ENCODE measurements at places on chromosomes 12 and 14.

DNA sequence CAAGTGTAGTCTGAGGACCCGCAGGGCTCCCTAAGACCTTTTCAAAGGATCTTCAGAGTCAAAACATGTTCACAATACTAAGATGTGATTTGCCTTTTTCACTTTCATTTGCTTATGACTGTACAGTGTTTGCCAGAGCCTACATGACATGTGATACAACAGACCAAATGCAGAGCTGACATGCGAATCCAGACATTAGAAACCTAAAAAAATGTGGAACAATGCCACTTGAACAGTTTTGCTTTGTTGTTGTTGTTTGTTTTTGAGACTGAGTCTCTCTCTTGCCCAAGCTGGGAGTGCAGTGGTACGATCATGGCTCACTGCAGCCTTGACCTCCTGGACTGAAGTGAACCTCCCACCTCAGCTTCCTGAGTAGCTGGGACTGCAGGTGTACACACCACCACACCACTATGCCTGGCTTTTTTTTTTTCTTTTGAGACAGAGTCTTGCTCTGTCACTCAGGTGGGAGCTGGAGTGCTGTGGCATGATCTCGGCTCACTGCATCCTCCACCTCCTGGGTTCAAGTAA, 5.3 kb upstream of the RAB35 start:
- DNase-seq = no peak

GRCh38 chr14:70635971-70636595, 5.6 kb upstream of the TTC9 start:
- no peak for DNase-seq

- DNase-seq = no peak
Measured at GRCh38 chr12:28248555-28249145, 58.4 kb downstream of the CCDC91 start.

DNA sequence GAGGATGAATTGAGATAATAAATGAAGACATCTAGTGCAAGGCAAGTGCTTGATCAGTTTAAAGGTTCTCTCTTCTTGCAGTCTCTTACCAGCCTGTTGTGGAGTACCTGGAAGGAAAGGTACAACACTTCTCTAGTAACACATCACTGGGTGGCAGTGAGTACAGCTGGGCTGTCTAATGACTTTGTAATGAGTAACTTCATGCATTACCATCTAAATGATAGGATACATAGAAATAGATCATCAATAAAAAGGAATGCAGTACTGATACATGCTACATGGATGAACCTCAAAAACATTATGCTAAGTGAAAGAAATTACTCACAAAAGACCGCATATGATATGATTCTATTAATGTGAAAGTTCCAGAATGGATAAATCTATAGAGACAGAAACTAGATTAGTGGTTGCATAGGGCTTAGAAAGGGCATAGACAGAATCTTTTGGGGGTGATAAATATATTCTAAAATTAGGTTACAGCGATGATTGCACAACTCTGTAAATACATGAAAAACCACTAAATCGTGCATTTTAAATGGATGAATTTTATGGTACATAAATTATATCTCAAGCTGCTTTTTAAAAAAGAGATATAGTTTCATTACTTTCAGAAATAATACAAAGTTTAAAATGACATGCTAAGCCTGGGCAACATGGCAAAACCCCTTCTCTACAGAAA, 224.4 kb downstream of the CHST11 start:
- DNase-seq = no peak

DNA sequence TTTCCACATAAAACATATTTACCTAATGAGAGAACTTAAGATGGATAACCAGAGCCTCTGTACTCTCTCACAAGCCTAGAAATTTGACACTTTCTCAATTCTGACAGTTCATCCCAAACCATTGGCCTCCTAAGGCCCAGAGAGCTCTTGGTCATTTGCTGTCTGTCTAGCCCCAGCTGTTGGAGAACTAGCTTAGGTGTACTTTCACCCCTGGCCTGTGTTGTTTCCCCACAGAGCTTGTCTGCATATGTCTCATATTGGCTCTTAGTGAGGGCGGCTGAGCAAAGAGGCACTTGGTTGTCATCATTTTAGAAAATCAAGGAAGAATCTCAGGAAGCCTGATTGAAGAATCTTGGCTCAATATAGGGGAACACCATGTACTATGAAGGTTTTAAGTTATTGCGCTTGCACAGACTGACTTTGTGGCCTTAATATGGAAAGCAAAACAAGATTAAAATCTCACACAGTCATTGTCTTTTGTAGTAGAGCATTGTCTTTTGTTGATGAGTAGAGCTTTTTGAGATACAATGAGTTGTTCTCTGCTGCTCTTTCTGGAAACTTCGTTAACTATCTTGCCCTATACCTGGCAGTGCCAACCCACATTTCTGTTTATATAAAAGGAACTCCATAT, 324.6 kb downstream of the RAD51B start:
- DNase-seq = no peak

DNA sequence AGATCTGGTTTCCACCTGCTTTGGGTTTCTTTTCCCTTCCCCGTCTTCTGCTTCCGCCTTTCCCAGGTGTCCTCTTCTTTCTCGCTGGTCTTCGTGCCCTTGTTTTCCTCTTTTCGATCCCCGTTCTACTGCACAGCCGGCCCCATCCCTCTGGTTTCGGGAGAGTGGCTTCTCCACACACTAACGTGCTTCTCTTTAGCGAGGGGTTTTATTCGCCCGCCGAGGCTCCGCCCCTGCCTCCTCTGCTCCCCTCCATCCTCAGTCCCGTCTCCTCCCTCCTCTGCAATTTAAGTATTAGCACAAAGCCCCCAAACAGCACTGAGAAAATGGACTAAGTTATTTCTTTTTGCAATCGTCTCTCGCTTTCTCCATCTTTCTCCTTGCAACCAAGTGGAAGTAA, at the start of gene SLC7A8:
Gene SLC7A8, minus strand, starts transcription at position 182 of the 400 bp plus-strand sequence. CDS start 746 bp downstream, outside the sequence.
- no peak for DNase-seq

- no peak for DNase-seq
Measured at GRCh38 chr12:75944097-75944904, 87.3 kb downstream of the PHLDA1 start.

- no peak for DNase-seq
Measured at GRCh38 chr12:94603434-94604365, 46.7 kb downstream of the TMCC3 start.

DNA sequence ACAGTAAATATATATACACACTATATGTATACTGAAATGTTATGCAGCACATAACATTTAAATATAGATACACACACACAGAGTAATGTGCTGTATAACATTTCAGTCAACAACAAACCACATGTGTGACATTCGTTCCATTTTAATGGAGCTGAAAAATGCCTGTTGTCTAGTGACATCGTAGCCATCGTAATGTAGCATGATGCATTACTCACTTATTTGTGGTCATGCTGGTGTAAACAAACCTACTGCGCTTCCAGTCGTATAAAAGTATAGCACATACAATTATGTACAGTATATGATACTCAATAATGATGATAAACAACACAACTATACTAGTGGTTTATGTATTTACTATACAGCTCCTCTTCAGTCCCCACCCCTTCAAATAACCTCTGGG, 119.0 kb upstream of the SLC38A4 start:
- no peak for DNase-seq

- DNase-seq = peak; percentile 48
Measured at GRCh38 chr12:20601668-20602280, 93.4 kb upstream of the SLCO1C1 start.

DNA sequence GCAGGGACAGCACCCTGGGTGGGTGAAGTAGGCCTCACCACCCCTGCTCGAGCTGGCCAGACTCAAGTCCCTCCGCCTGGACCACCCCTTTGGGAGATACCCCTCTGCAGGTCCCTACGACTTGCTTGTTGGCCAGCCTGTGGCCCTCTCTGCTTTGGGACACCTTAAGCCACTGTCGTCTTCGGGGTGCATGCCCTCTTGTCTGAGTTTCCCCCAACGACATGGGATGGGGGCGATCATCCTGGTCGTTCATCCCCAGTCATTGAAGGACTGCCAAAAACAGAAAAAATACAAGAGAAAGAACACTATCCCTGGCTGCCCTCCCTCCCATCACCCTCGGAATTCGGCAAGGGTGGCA, 151.1 kb downstream of the DPF3 start:
- DNase-seq = no peak

- peak; percentile 93 for DNase-seq
Measured at GRCh38 chr12:90836689-90837088, 118.3 kb downstream of the CCER1 start.

DNA sequence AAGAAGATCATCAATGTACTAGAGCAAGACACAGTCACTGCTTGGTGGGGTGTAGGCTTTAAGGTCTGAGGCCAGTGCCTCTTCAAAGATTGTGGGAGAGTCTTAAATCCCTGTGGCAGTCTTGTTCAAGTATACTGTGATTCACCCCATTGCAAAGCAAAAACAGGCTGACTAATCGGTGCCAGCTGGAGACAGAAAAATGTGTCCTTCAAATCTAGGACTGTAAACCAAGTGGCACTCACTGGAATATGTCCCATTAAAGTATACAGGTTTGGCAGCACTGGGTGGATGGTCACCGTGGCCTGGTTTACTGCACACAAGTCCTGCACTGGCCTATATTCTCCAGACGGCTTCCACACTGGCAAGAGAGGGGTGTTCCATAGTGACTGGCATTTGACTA, 1315.3 kb downstream of the TMEM121 start:
- no peak for DNase-seq

DNA sequence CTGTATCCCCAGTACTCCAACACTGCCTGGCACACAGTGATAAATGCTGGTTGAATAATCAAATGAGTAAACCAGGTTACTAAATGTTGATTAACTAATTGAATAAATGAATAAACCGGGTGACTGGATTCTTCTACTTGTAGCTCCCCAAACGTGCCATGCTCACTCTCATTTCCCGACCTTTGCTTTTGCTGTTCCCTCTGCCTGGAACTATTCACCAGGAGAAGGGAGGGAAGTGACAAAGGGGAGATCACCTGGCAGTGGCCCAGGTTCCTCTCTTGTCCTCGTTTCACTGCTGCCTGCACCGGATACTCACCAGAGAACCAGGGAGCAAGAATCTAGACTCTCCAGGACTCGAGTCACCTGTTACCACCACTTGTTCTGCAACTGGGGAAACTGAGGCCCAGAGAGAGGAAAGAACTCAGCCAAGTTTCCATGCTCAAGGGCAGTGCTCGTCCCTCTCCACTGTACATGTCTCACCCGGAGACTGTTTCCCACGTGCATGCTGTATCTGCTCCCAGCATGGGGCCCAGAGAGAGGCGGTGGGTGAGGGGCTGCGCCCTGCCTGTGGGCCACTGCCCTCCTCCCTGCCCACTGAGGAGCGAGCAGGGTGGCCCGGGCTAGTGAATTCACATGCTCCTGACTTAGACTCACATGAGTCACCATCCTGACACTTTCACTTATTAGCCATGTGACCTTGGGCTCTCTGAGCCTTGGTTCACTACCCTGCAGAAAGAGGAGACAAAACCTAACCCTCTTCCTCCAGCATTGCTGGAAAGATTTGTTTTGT, 17.7 kb upstream of the POP5 start:
- no peak for DNase-seq

DNA sequence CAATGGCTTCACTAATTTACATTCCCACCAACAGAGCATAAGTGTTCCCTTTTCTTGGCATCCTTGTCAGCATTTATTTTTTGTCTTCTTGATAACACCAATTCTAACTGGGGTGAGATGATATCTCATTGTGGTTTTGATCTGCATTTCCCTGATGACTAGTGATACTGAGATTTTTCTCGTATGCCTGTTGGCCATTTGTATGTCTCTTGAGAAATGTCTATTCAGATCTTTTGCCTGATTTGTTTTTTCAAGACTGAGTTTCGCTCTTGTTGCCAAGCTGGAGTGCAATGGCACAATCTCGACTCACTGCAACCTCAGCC, 4.7 kb upstream of the PLD4 start:
- DNase-seq = no peak

GRCh38 chr12:2523317-2523716, 271.5 kb upstream of the FKBP4 start:
- no peak for DNase-seq

GRCh38 chr14:100470523-100470897, 116.7 kb downstream of the BEGAIN start:
- DNase-seq = no peak

GRCh38 chr14:93532541-93532940, 101.8 kb downstream of the UNC79 start:
- DNase-seq = no peak

DNA sequence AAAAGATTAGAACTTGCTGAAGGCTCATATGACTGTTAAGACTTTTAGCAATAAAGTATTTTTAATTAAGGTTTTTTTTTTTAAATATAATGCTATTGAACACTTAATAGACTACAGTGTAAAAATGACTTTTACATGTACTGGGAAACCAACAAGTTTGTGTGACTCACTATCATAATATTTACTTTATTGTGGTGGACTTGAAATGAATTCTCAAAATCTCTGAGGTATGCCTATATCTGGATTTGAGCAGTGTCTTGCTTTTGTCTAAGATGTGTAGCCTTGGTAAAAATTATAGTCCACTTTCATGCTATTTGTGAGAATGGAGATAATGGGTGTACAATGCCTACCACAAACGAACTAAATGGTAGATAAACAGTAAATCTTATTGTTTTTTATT, 33.9 kb upstream of the NAV3 start:
- no peak for DNase-seq

DNA sequence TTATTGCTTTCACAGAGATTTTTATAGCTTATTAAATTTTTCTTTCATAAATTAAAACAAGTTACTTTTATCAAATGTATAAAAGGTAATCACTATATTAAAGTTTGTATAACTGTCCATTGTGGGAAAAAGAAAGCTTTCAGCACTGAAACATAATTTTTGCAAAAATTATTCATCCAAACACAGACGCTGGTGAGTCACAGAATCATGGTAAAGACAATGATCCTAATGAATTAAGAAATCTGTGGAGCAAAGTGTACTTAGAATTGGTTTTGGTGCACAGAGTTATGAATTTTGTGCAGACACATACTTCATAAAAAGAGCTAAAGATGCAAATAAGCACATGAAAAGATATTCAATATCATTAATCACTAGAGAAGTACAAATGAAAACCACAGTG, 31.7 kb upstream of the C2CD5 start:
- DNase-seq = no peak

GRCh38 chr14:77142005-77142800, 612 bp upstream of the ZDHHC22 start:
- no peak for DNase-seq

GRCh38 chr14:72318648-72319047, 386.4 kb downstream of the RGS6 start:
- no peak for DNase-seq

GRCh38 chr12:92953747-92954146, 24.7 kb upstream of the EEA1 start:
- no peak for DNase-seq

DNA sequence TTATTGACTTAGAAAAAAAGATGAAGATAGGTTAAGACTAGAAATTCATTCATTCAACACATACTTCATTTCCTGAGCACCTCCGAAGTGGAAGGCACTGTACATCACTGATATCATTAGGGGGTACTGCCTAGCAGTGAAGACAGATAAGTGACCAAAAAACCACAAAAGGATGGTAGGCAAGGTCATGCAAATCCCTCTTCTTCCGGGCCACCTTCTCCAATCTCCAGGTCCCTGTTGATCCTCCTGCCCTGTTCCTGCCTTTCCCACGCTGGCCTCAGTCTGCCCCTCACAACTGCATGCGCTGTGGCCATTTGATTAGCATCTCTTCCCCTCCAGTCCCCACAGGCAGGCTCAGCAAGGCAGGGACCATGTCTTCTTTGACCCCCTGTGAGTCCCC, 60.8 kb downstream of the SETD3 start:
- DNase-seq = no peak

- no peak for DNase-seq
Measured at GRCh38 chr12:54024127-54024526, 4.1 kb upstream of the HOXC6 start.

Measured in SK-N-DZ (cell line).